ENCODE measurements at places on chromosomes 12 and 14.

DNA sequence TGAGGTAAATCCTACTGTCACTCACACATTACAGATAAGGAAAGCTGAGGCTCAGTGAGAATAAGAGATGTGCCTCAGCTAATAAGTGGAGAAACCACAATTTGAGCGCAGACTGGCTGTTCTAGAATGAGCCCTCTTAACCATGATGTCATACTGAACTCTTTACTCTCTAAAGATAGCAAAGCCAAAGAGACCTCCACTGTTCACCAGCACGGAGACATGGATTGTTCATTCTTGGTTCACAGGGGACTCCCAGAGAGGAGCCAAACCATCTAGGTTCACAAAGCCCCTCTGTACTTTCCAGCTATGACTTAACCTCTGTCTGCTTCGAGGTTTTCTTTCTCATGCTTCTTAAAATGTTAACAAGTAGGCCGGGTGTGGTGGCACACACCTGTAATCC lies 32.7 kb upstream of the YARS2 start:
- DNase-seq: no peak

GRCh38 chr14:106872611-106873446 lies 1346.4 kb downstream of the TMEM121 start:
- peak; percentile 81 for DNase-seq

DNA sequence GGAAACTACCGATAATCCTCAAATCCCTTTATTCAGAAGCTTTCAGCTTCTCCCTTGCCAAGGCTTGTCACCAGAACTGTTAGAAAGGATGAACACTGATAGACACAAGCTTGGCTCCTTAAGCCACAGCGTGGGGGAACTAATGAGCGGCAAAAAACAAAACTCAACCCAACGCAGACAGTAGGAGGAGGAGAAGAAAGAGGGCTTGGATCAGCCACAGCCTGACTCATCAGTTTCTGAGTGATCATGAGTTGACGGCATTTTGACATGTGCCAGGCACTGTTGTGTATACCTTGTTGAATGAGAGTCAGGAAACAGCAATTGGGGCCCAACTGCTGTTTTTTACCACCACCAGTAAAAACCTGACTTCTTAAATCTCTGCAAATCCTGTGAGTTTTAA lies 23.7 kb downstream of the PLXNC1 start:
- DNase-seq: no peak

- no peak for DNase-seq
Observed at GRCh38 chr14:47273939-47274338, 401.5 kb downstream of the MDGA2 start.

DNA sequence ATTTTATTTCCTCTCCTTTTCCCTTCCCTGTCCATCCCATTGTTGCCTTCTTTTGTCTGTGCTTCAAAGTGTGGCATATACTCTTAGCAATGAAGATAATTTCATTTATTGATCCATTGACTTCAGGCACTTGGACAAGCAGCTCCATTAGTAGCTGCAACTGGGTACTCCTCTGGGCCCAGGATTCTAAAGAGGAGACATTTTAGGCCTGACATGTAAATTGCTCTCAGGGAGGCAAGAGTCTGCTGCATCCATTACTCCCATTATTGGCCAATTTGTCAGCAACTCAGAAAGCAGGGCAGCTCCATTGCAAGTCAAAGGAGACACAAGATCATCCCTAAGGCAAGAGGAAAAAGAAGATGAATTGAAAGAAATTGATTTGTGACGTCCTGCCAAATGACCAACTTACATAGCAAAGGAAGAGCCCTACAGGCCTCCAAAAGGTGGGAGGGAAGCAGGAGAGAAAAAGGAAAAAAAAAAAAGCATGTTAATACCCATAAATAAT lies 1094.1 kb upstream of the FLRT2 start:
- DNase-seq: no peak

- no peak for DNase-seq
Observed at GRCh38 chr14:50089208-50089607, 27.2 kb downstream of the VCPKMT start.

DNA sequence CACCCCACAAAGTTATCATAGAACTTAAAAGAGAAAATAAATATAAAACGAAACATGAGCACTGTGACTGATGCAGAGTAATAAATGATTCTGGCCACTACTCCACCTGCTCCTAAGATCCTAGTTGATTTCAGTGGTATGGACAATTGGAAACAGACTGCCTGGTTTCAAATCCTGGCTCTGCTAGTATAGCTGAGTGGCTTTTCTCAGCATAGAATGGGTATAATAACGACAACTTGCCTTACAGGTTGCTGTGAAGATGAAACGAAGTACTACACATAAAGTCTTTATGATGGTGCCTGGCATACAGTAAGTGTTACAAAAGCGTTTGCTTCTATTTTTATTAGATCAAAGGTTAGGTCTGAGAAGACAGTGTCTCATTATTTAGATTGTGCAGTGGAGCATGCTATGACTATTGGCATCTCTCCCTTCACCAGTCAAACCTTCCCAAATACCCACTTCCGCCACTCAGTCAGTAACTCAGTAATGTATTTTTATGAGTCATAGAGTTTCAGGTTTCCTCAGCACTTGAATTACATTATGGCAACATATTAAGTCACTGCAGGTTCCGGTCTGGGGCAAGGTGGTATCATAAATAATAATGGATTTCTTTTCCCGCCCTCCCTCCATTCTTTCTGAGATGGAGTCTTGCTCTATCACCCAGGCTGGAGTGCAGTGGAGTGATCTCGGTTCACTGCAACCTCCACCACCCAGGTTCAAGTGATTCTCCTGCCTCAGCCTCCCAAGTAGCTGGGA lies 29.7 kb upstream of the NR2C1 start:
- DNase-seq: peak; percentile 98

DNA sequence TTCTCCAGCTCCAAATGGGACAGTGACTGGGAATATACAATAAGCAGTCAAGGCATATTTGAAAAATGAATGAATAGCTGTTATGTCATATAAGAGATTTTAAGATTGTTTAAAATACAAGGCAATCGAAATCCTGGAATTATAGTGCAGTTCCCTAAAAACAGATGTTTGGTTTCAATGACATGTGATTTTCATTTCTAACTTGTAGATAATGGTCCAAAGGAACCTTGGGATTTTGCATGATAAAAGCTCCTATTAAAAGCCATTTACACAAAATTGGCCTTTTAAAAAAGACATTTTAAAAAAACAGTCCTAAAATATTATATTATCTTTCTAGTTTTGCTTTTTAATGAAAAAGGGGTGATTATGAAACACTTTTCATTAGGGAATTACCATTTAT lies 905.1 kb downstream of the GALC start:
- DNase-seq: no peak

DNA sequence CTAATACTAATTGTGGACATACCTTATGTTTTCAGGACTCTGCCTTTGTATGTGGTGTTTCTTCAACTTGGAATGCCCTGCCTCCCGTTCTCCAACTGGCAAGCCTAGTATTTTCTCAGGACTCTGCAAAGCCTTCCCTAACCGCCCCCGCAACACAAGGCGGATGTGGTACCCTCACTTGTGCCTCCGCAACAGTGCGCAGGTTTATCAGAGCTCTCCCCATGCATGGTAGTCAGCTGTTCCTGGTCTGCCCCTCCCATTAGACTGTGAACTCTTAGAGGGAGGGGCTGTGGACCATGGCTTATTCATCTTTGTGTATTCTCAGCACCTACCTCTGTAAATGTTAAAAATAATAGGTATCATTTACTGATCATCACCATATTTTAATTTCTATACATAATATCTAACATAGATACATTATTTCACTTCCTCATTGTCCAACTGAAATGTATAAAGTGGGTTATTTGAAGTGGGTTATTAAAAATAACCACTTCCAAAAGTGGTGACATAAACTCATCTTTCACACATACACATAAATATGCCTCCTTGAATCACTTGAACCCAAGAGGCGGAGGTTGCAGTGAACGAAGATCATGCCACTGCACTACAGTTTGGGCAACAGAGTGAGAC lies 9.0 kb downstream of the LPAR5 start:
- DNase-seq: no peak

- peak; percentile 80 for DNase-seq
Observed at GRCh38 chr12:51009056-51009440, 17.1 kb downstream of the SLC11A2 start.

DNA sequence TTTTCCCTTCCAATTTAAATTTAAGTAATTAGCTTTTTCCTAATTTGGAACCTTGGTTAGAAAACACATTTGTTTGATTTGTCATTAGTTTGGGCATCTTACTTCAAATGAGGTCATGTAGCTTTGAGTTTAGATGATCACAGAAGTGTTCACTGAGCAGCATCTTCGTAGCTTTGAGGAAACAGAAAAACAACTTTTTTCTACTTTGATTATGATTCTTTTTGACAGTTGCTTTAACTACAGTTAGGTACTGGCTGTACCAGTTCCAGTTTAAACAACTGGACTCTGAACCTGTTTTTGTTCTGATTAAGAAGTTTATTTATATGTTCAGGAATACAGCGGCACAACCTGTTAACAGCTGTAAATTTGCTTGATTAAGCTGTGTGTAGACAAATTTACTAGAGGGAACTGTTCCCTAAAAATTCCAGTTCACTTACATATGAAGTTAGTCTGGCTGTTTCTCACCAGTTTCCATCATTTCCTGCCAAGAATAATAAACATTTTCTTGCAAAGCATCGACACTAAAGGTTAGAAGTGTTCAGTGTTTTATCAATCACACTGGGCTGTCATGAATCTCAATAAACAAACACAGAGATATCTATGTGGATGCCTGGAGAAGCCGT lies 191.9 kb downstream of the RAD51B start:
- DNase-seq: peak; percentile 34

DNA sequence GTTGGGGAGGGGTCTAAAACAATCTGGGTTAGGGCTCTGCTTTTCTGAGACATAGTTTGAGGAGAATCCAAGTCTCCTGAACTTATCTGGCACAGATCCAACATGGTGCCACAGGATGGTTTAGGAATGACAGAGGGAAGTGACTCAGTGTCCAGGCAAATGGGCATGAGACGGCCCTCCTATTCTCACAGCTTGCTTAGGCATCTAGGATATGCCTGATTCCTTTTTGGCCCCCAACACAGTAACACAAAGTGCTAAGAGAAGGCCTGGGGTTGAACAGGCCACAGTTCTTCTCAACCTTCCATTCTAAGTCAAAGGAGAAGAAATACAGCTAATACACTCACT lies 117.7 kb downstream of the ZFP36L1 start:
- DNase-seq: peak; percentile 75

DNA sequence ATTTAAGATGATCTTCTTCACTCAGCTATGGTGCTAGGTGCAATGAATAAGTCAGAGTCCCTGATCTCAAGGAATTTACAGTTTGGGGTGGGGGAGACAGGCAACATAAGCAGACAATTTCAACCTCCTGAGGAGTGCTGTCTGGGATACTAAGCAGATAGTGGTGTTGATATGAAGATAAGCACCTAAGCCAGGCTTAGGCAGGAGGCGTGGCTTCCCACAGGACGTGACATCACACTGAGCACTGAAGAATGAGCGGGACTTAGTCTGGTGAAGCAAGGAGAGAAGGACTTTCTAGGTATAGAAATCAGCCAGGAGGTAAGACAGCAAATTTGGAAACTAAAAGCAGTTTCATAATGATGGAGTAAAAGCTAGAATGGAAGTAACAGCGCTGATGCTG lies 6.8 kb downstream of the PRPH start:
- DNase-seq: no peak

DNA sequence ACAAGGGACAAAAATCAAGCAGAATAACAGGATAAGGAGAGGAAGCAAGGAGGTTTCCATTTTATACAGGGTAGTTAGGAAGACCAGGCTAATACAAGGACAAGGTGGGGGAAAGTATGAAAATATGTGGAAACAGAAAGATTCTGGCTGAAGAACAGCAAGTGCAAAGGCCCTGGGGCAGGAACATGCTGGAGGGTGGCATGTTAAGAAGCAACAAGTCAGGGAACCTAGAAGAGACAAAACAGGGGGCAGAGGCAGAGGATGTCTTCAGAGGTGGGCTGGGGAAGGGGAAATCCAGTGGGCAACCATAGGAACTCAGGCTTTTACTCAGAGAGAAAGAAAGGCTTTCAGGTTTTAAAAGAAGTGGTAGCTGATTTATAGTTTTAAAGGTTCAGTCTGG lies 54.8 kb downstream of the NT5DC3 start:
- no peak for DNase-seq

- DNase-seq: no peak
Observed at GRCh38 chr14:38755036-38755435, 348.0 kb downstream of the SEC23A start.

- no peak for DNase-seq
Observed at GRCh38 chr12:49974677-49975317, 2.0 kb downstream of the AQP6 start.

DNA sequence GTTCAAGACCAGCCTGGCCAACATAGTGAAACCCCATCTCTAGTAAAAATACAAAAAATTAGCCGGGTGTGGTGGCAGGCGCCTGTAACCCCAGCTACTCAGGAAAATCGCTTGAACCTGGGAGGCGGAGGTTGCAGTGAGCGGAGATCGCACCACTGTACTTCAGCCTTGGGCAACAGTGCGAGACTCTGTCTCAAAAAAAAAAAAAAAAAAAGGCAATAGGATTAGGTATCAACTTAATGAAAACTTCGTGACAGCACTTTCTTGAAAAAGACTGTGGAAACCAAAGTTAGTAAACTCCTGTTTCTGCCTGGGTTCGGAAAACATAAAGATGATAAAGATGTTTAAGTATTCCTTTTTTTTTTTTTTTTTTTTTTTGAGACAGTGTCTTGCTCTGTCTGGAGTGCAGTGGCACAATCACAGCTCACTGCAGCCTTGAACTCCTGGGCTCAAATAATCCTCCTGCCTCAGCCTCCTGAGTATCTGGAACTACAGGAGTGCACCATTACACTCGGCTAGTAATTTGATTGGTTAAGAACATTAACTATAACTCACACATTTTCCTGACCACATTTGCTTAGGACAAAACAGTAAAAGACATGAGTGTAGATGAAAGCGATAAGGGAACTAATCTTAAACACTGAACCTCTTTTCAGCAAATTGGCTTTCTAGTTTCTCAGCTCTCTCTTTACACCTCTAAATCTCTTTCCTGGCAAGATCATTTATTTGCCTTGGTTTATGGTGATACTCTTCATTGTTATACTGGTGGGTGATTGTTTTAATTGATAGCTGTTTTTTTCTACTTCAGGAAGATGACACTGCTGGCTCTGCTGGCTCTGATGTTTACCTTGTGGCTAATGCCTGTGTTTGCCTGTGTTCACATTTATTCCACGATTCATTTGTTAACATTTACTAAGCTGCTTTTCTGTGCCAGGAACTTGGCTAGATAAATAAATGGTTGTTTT lies 15.8 kb downstream of the HIF1A start:
- DNase-seq: no peak

- DNase-seq: peak; percentile 90
Observed at GRCh38 chr14:102675396-102675795, 82.9 kb downstream of the RCOR1 start.

- DNase-seq: peak; percentile 59
Observed at GRCh38 chr12:107131832-107132616, 38.7 kb upstream of the CRY1 start.

DNA sequence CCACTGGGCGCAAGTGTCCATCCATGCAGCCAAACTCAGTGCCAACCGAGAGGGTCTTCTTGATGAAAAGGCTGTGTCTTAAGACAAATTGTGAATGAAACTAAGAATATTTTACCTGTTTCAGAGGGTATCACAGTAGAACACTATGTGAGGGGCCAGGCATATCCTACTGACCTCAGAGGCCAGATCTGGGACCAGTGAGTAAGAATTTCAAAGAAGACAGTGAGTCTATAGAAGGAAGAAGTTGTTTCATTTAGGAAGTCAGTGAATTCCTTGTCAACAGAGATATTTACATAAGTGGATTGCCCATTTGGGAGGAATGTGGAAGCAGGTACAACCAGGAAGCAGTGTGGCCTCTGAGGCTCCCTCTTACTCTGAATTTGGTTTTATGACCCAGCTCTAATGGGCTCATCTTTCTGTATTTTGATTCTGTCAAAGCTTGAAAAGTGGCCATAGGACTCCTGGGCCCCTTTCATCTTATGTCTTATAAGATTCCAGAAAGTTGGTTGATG lies 137.4 kb downstream of the ZNF664 start:
- DNase-seq: no peak

All from renal cortical epithelial cell (primary cell).